ENCODE measurements at places on chromosomes 16 and 17. TPM values are rescaled to one million over a fixed set of nuclear protein-coding genes. Genes with fewer than 3 reads are reported as not detected.

Gene HP
- total RNA-seq = 0.55 TPM

Gene CCDC78
- 1.0 TPM for total RNA-seq

Gene SEPTIN12
- not detected for total RNA-seq

Gene COASY
- 19.0 TPM for total RNA-seq

Gene TBC1D3B
- total RNA-seq = 4.7 TPM

Gene C17orf78
- not detected for total RNA-seq

Gene CTRB1
- total RNA-seq = not detected

Gene GAS2L2
- 0.33 TPM for total RNA-seq

Gene MXRA7
- 220 TPM for total RNA-seq

Gene ALDH3A1
- 7.1 TPM for total RNA-seq

Gene TBC1D16
- total RNA-seq = 39.0 TPM

Gene MT2A
- 2.6 TPM for total RNA-seq

Gene CHST4
- 0.44 TPM for total RNA-seq

Gene GLIS2
- total RNA-seq = 10.9 TPM

Gene GJD3
- not detected for total RNA-seq

Gene TAC4
- not detected for total RNA-seq

Gene MBTPS1
- total RNA-seq = 149 TPM

Gene ALOX15
- 2.9 TPM for total RNA-seq

Gene SKAP1
- 0.38 TPM for total RNA-seq
